ENCODE measurements at places on chromosomes 12 and 14.

DNA sequence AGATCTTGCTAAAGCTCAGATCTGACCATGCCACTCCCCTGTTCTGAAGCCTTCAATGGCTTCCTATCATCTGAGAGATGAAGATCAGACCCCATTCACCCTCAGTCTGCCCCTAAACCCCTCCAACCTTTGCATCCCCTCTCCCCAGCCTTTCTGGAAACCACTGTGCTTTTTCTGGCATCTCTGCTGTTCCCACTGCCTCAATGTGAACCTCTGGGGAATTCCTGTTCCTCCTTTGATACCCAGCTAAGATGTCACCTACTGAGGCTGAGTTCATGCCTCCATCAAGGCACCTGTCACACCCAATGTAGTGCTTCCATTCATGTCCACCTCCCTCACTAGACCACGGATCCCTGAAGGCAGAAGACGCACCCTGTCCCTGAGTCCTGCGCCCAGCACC lies 19.3 kb downstream of the CYP46A1 start:
- DNase-seq: no peak

- DNase-seq: no peak
These were observed 5.7 kb upstream of the CTDSP2 start for GRCh38 chr12:57852200-57852599.

GRCh38 chr12:77007476-77007875 lies 57.9 kb downstream of the E2F7 start:
- no peak for DNase-seq

GRCh38 chr12:12214635-12215131 lies 52.2 kb downstream of the LRP6 start:
- no peak for DNase-seq

DNA sequence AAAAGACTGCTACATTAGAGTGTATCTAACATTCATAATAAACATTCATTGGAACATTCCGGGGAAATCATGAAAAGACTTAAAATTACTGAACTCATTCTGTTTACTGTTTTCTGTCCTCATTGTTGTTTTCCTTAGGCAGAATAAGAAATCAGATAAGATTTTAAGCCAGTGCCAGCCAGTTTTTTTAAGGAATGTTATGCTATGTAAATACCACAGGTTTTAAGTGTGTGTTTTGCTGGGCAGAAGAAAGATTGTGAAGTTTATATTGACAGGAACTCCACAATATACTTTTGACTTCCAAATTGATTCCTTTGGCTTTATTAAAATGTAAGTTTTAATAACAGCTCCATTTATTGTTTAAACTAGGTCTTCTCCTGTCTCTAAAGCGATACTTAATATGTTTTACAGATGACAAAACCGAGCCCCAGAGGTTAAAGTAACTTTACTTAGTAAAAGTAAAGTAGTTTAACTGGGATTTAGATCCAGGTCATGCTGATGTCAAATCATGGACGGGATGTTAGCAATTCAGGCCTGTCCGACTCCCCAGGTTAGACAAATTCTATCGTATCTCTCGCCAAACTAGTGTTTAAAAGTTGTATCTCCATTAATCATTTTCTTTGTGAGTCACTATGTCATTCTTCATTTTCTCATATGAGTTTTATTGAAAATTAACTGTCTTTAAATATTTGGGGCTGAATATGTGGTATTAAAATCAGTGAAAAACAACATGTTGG lies 1.7 kb downstream of the LARP4 start:
- DNase-seq: no peak

GRCh38 chr14:92584816-92585215 lies 71.2 kb downstream of the RIN3 start:
- DNase-seq: no peak

GRCh38 chr14:54722791-54723432 lies 156.0 kb downstream of the SAMD4A start:
- peak; percentile 50 for DNase-seq

- DNase-seq: no peak
These were observed 245.4 kb upstream of the DIO3 start for GRCh38 chr14:101315802-101316296.

DNA sequence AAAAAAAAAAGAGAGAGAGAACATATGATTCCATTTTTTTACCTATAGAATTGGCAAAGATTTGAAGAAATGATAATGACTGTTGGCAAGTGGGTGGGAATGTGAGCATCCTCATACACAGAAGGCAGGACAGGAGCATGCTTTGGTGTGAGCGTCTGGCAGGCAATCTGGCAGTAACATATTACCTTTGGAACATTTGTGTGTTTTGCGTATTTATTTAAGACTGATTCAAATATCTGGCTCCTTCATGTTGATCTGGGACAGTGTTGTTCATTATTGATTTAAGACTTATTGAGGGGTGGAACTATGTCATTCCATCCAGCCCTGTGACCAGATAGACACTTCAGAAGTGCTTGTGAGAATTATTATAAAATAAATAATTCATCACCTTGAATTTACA lies 53.1 kb downstream of the PPP1R36 start:
- no peak for DNase-seq

DNA sequence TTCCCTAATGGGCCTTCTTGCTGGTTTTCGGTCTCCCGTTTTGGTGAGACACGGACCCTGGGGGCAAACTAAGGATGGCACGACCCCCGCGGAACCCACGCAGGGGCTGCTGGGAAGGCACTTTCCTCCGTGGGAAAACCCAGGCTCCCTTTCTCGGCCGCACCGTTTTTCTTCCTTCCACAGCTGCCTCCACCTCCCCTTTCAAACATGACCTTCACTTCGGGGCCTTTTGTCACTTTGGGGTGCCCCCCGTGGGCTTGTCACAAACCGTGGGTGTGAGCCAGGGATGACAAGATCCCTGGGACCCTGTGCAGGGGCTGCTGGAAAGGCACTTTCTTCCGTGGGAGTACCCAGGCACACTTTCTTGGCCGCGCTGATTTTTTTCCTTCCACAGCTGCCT lies 268.7 kb downstream of the ALG10 start:
- no peak for DNase-seq

GRCh38 chr12:89356069-89356665 lies 3.9 kb upstream of the DUSP6 start:
- DNase-seq: no peak

DNA sequence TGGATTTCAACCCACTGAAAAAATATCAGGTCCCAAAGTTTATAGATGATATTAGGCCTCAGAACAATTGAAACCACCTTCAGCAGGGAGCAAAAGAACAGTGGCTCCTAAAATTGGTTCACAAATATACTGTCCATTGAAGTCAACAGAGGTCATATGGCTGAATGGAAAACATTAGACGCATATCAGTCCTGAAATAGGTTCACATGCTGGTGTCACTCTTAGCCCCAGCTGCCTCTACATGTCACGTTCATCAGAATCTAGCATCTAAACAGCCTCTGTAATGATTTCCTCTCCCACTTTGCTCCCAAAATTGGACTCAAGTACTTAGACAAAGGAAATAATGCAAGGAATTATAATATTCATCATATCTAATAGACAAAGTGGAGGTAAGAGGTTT lies 8.7 kb downstream of the FLRT2 start:
- DNase-seq: no peak

GRCh38 chr14:34966413-34966812 lies 16.4 kb upstream of the SRP54 start:
- DNase-seq: no peak

- DNase-seq: no peak
These were observed 11.3 kb downstream of the PLD4 start for GRCh38 chr14:104935955-104936354.

- no peak for DNase-seq
These were observed 18.3 kb downstream of the PLEKHG7 start for GRCh38 chr12:92721130-92721529.
